ENCODE measurements at places on chromosomes 1 and 21.
A peak's percentile ranks its signal among the peaks of the same experiment; 100 is the strongest.

- no peak for DNase-seq
Observed at GRCh38 chr1:37621326-37621870, 13.3 kb downstream of the RSPO1 start.

DNA sequence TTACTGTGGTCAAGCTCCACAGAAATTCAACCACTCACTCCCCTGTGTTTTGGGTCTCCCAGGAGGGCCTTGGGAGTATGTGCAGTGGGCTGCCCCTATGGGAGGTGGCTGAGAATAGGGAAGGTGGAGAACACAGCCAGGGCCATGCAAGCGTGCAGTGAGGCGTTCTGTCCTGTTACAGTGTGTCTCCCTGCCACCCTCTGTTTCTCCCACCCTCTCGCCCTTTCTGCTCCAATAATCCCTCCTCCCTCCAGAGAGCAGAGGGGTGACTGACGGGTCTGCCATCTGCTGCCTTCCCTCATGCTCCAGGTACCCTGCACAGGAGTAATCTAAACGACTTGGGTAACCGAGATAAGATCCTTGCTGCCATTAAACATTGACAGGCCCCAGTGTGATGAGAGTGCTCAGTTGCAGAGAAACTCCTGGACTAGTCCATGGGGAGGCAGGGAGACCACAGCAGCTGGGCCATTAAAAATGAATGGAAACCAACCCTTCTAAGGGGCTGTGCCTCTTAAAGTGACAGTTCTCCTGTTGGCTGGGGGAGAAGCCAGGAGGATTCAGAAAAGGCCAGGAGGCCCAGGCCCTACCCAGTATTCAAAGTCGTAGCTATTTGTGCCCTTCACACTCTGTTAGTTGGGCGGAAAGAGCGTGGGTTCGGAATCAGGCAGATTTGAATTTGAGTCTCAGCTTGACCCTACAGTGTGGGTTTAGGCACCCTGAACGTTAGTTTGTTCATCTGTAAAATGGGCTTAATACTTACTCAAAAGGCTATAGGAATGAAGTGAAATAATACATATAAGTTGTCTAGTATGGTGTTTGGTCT, 22.4 kb upstream of the BTG2 start:
- DNase-seq, result no peak

DNA sequence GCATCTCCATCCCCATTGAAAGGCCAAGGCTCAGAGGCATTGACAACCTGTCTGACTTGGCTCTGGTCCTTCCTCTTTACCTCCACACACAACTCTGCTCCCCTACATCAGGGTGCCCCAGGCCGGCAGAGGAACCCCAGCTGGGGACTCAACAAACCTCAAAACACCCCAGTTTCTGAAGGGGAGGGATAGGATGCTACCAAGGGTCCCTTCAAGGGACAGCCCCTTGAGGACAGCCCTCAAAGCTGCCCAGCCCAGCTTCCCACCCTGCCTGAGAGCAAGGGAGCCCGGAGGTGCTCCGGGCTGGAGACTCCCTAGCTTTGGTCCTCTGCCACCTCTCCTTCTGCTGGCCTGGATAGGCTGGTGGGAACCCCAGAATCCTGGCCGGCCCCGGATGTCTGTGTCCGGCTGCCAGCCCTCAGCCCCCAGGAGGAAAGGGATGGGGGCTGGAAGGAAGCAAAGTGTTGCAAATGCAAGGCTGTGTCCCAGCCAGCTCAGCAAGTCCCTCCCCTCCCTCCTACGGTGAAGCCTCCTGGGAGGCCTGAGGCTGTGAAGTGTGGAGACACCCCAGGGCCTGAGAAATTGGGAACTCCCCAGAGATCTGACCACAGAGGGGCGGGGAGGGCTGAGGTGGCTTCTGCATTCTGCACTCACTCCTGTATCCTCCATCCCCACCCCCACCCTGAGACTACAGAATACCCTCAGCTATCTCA, 1.1 kb upstream of the MARCKSL1 start:
- peak; percentile 89 for DNase-seq

GRCh38 chr1:34708106-34708505, 46.7 kb upstream of the GJB5 start:
- DNase-seq, result no peak

GRCh38 chr1:208988811-208989222, 594.7 kb upstream of the CAMK1G start:
- peak; percentile 71 for DNase-seq

DNA sequence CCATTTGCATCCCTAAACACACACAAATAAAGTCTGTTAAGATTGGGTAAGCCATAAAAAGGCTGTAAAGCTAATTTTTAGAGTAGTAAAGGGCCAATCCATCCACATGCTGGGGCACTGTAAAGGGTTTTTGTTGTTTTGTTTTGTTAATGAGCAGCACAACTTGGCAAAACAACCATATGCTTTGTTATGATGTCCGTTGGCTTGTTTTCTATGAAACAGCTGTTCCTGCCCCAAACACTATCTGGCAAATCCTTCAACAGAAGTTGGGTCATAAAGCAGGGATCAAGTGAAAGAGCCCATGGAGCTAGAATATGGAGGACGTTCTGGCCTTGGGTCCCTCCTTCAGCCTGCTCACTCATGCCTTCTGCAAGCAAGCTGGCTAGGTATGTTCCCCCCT, 183.6 kb downstream of the APP start:
- DNase-seq, result no peak

GRCh38 chr1:111746614-111746999, 7.4 kb upstream of the INKA2 start:
- no peak for DNase-seq

DNA sequence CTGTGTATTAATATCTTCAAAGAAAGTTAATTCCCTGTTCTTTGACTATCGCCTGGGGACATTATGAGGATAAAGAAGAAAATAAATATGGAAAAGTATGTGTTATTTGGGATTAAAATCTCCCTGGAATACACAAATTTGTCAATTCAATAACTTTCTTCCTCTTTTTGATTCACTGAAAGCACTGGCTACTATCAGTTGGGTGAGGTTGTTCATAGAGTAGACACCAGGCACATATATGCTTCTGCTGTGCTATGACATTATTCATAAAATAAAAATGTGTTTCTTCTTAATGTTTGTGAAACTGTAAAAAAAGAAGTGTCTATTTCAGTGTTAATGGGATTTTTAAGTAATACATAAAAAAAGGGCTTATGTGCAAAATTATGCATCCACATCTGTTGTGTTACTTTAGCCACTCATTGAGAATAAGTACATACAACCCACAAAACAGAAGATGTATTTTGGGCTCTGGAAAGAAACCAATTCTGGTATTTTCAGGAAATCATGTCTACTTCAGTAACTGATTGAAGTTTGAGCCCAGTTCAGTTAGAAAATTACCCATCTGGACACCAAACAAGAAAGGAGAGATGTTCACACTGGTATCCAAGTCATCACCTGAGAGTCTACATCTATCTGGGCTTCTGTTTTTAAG, 169.4 kb downstream of the GABPA start:
- DNase-seq, result no peak

GRCh38 chr1:110130989-110131388, 18.7 kb downstream of the UBL4B start:
- no peak for DNase-seq

DNA sequence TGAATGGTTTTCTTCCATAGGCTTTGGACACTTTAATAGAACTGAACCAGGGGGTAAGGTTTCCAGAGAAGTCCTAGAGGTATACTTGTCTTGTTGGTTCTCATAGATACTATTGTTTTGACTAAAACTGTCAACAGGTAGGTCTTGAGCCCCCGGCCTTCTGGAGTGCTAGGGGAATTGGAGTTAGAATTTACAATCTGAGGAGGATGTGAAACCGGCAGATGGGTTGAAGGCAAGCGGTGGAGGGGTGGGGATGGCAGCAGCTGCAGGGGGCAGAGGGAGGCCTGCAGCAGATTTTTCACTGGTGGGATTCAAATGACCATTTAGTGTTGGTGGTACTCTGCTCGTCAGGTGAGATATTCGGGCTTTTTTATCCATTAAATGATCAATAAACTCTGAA, 4.3 kb upstream of the CD1D start:
- DNase-seq, result no peak

DNA sequence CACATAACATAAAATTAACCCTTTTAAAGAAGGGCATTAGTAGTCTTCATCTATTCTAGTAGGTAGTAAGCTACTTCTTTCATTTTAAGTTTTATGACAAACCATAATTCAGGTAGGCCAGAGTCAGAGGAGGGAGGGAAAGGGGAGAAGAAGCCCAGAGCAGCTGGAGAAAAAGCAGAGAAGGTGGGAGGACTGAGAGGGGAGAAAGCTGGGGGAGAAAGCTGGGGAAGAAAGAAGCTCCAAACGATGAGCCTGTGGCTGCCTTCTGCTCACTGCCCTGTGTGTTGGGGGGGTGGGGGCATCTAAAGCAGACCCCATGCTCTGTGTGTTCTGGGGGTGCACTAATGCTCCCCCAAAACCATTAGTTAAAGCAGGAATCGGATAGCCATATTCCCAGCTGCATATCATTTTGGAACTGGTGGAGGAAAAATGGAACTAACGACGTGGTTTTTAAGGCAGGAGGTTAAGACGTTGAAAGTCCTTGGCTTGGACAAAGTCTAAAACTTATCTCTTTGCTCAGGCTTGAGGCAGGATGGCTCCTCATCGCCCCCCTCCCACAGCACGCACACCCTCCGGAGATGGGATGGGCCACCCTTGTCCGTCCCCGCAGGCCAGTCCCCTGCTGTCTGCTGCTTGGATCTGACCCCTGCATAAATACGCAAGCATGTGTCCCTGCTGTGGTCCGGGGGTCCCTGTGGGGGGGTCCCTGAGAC, 184.2 kb downstream of the DYRK1A start:
- no peak for DNase-seq

DNA sequence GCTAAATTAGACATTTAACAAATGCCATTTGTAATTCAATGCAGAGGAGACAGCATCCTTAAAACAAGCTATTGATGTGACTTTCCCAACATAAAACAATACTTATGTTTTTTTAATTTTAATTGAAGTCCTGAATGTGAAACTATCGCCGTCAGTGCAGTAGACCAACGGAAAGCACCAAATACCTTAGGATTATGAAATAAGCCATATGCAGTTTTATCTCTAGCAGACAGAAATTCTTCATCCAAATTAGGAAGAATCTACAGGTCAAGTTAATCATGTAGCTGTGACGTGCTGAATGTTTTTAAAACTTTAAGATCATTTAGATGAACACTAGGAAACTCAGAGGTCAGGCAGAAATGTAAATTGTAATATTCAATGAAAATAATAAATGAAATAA, 714 bp upstream of the ST6GALNAC5 start:
- no peak for DNase-seq

DNA sequence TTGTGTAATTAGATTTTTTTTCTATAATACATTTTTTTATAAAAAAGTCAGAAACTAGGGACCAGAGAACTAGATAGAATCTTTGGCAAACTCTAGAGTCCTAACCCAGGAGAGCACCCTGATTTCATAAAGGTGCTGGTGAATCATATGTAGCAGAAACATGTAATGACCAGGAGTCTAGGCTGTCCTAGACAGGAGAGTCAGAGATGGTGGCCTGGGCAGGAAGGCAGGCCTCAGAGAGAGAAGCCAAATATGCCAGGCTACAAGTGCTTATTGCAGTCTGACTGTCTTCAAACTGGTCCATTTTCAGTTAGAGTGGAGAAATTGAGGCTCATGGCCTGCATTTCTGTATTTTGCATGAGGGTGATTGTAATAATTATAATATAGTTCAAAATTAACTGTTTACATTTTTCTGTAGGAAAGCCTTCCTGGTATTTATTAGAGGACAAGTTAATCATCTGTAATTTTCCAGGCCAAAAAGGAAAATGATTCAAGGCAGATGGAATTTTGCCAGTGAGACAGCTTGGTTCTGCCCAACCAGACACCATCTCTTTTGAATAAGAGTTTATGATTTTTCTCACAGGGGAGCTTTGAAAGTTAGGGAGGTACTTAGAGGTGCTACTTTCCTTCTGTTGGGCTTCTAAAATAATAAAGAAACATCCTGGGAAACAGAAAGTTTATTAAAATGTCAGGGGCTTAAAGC, 129.8 kb downstream of the S1PR1 start:
- no peak for DNase-seq

- DNase-seq, result no peak
Observed at GRCh38 chr1:112344754-112345423, 51.1 kb upstream of the CTTNBP2NL start.

- DNase-seq, result no peak
Observed at GRCh38 chr1:6100861-6101783, 55.4 kb downstream of the KCNAB2 start.

DNA sequence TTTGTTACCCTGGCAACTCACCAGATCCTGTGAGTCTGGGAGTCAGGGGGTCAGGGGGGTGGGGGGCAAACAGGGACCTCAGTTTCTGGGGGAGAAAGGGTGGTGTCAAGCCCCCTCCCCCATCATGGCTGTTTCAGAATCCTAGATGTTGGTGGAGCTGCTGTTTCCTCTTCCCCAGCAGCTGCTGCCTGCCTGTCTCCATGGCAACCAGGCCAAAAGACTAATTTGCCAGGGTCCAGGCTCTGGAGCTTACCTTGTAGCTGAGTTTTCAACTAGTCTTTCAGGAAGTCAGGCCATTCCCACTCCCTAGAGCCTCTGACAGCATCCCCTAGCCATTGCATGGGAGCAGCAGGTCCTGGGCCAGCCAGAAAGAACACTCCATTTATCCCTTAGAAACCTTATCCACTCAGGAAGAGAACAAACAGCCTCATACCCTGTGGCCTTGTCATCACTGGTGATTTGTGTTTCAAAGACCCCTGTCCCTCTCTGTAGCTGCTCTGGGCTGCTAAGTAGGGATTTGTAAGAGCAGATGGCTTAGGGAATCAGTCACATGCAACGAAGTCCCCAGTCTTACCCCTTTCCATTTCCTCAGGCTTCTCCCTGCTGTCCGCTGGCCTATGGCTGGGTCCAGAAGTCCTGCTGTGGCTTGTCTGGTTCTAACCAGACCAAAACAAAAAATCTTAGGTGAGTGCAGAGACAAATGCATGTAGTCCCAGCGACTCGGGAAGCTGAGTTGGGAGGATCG, 21.5 kb upstream of the STMN1 start:
- DNase-seq, result peak; percentile 81

DNA sequence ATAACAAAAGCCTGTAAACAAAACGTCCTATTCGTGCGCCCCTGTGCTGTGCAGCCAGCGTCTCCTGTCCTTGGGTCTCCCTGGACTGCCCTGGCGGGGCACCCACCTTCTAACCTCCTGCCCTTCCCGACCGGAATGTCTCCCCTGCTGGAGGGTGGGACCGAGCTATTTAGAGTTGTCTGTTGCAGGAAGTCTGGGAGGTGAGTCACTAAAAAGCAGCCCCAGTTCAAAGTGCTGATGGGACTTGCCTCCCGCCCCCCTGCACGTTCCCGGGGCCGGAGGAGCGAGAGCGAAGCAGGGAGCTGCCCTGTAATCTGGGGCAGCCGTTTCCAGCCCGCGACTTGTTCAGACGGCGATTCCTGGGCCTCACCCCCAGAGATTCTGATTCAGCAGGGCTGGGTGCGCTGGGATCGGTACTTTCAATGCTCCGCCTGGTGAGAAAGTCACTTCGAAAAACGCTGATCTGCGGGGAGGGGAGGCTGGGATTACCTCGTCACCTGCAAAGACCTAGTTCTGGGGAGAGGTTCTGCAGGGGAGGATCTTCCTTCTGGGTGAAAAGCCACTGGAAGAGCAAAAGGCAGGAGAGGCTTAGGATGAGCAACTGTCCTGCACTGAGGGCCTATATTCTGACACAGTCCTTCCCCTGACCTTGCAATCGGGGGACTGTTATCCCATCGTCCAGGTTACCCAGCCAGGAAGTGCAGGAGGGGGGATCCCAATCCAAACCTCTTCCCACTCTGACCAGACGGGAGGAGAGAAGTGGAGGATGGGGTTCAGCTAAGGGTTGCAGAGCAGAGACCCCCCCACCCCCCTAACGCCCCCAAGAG, 1.2 kb upstream of the DHRS3 start:
- DNase-seq, result no peak

GRCh38 chr1:219121679-219122078, 52.0 kb upstream of the LYPLAL1 start:
- no peak for DNase-seq

- DNase-seq, result no peak
Observed at GRCh38 chr1:32216566-32216965, 5.6 kb downstream of the TMEM234 start.
